ENCODE measurements at places on chromosomes 7 and 10.
A peak's percentile ranks its signal among the peaks of the same experiment; 100 is the strongest.

- DNase-seq, result peak; percentile 4
Measured at GRCh38 chr10:59748834-59749233, 4.4 kb downstream of the MRLN start.

DNA sequence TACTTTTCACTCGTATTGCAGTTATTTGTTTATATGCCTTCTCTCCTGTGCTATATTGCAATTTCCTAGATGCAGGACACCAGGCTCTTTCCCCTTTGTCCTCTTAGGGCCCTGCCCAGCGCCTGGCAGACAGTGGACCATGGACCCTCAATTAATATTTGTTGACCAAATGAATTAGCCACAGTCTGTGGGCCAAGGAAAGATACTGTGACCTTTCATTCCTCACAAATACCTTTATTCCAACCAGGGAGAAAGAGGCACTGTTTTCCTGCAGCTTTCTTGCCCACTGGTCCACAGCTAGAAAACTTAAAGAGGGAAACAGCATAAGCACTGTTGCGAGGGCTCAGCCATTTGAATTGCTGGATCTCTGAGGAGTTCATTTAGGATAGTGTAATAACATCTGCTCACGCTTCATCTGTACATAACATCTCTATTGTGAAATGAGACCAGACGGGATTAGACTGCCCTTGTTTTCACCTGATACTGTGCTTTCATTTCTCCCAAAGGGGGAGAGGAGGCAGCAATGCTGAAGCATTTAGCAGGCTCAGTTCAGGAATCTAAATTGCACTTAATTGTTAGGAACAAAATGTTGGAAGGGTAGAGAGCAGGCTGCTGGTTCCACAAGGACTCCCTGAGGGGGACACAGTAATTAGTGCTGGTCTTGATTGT, 46.7 kb downstream of the TNS3 start:
- DNase-seq, result no peak

- DNase-seq, result peak; percentile 35
Measured at GRCh38 chr7:44769776-44770294, 21.2 kb downstream of the ZMIZ2 start.

DNA sequence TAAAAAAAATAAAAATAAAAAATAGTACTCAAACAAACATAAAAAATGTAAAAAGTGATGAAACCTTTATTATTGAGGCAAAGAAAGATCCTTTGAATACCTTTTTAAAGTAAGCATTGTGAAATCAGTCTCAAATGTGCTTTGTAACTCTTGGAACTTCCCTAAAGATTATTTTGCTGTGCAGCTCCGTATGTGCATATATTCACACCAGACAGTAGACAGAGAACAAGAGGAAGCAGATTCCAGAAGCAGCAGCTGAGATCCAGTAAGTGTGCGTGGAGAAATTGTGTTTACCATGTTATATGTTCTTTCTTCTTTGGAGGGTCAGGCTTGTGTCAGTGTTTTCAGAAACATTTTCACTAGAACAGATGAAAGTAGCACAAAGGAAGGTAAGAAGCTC, 324.9 kb downstream of the AGMO start:
- DNase-seq, result no peak

DNA sequence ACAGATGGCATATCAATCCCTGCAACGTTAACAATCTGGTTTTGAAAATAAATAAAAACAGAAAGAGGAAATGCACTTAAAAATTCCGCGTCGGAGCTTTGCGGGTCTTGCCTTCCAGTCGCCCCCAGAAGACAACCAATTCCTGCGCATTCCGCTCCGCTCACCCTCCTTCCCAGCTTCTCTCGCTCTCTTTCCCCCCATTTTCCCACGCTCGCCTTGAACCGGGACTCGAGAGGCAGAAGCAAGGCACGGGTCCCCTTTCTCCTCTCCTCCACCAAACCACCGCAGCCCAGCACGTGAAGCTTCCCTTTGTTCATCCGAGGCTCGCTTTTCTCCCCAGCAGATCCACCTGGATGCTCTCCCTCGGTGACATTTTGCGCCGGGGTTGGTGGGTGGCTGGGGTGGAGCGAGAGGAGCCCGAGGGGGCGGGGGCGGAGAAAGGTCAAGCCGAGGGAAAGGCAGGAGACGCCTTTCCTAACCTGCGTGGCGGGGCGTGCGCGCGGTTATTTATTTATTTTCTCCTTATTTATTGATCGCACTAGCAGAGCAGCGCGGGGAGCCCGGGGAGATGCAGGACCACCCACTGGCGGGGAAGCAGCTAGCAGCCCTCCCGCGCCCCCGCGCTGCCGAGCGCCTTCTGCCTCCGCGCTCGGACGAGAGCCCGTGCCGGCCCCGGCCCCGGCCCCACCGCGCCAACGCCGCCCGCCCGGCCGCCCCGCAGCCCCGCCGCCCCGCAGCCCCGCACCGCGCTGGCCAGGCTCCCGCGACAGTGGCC, at the start of gene KCND2:
TSS of gene KCND2 (plus strand) at position 475 of the 775 bp plus-strand sequence.
- no peak for DNase-seq

DNA sequence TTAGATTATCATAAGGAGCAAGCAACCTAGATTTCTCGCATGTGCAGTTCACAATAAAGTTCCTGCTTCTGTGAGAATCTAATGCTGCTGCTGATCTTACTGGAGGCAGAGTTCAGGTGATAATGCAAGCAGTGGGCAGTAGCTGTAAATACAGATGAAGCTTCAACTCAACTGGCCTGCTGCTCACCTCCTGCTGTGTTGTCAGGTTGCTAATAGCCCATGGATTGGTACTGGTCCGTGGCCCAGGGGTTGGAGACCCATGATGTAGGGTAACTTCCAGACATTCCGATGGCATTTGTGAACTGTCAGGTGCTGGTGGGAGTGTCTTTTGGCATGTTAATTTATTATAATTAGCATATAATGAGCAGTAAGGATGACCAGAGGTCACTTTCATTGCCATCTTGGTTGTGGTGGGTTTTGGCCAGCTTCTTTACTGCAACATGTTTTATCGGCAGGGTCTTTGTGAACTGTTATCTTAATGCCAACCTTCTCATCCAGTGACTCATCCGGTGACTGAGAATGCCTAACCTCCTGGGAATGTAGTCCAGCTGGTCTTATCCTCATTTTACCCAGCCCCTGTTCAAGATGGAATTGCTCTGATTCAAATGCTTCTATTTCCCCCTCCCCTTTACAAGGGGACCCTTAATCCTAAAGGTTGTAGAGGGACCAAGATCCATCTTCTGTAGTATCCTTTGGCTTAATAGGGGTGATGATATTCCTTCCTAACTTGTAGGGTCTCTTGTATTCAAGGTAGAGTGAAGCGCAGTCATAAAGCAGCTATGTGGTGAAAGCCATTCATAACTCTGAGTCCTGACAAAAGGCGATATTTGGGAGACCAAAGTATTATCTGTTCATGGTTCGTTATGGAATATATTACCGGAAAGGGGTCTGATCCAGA, 165.8 kb downstream of the CCSER2 start:
- DNase-seq, result peak; percentile 62

DNA sequence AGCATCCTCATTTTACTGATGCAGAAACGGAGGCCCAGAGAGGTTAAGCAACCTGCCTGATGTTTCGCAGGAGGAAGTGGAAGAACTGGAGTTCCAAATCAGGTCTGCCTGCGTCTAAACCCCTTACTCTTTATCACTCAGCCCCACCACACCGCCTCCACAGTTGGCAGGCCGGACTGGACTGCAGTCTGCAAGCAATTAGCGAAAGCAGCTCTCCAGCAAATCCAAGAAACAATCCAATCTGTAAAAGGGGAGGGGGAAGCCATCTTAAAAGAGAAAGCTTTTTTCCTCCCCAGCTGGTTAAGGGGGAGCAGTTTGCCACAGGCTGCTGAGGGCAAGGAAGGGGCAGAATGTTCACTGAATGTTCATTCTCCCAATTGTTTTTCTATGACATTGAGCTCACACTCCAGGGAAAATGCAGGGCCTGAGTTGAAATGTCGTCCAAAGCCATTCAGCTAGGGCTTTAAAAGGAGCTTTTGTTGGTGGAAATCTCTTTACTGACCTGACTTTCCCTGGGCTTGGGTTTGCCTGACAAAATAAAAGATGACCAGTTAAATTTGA, 350.1 kb downstream of the RNLS start:
- DNase-seq, result no peak

DNA sequence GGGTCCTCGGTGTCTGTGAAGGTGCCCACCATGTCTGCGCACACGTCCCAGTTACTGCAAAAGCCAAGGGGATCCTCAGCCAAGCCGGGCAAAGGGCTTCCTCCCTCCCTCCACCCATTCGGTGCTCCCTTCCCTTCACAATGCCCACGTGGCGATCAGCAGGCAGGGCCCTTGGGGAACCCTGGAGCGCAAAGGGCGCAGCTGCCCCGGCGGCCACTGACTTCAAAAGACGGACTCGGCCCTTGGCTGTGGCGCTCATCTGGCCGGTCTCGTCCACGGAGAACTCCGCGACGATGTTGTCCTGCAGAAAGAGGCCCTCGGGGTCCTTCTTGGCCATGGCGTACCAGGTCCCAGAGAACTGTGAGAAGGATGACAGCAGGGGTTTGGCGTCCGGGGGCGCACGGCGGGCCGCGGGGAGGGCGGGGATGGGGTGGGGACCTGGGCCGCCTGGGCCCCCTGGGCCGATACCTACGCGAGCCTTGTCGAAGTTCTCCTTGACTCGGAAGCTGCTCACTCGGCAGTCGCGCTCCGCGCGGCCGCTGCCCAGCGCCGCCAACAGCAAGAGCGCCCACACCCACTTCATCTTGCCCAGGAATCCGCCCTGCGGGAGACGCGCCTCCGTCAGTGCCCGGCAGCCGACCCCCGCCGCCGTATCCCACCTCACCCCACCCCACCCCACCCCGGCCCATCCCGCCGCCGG, 439 bp downstream of the RBP4 start:
- DNase-seq, result no peak

DNA sequence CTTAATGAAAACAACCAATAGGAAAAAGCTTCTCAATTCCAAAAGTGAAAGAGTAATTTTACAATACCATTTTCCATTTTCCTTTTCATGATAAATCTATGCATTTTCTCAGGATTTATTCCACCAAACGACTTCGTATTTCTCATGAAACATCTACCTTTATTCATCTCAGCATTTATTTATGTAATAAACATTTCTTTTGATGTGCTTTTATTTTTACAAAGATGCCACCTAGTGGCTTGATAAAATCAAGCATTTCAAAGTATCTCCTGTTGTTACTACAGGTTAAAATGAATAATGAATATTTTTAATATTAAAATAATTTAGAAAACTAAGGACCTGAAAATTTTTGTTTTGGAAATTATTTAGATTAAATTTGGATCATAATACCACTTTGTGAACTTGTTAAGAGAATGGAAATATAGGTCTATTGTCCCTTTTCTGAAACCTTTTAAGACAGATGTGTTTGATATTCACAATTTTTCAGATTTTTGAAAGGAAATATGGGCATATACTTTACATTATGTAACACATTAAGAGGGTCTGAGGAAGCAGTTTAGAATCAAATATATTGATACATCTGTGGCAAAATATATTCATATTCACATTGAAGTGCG, 2.7 kb upstream of the IQUB start:
- DNase-seq, result peak; percentile 10

- no peak for DNase-seq
Measured at GRCh38 chr10:98684019-98684899, 237.5 kb upstream of the HPS1 start.

DNA sequence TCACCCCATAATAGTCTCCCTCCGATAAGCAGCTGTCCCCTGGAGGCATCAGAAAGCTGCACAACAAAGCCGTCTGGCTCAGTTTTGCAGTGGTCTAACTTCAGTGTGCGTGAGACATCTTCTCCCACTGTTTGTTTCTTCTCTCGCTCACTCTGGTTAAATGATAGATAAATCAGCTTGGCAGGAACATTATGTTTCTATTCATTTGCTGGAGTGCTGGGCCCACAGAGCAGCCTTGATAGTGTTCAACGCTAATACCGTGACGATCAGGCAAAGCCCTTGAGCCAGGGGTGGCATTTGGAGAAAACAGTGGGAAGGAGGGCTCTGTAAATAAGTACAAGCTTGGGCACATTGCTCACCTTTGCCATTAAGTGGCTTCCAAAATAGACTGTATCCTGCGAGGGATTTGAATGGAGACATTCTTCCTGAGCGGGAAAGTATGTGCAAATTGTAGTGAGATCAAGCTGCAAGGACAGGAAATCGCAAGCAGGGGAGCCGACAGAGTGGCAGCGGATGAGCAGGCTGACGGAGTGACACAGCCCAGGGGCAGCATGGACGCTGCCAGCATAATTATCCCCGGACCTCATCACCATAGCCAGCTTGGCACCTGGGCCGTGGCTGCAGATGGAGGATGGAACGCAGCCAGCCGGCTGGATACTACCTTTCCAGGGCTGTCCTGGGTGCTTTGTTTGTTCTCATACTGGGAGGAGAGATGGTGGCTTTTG, 256.8 kb upstream of the FZD8 start:
- DNase-seq, result no peak

GRCh38 chr10:130358981-130359650, 222.9 kb downstream of the GLRX3 start:
- DNase-seq, result no peak

GRCh38 chr10:76068856-76069255, 637.4 kb downstream of the LRMDA start:
- no peak for DNase-seq

DNA sequence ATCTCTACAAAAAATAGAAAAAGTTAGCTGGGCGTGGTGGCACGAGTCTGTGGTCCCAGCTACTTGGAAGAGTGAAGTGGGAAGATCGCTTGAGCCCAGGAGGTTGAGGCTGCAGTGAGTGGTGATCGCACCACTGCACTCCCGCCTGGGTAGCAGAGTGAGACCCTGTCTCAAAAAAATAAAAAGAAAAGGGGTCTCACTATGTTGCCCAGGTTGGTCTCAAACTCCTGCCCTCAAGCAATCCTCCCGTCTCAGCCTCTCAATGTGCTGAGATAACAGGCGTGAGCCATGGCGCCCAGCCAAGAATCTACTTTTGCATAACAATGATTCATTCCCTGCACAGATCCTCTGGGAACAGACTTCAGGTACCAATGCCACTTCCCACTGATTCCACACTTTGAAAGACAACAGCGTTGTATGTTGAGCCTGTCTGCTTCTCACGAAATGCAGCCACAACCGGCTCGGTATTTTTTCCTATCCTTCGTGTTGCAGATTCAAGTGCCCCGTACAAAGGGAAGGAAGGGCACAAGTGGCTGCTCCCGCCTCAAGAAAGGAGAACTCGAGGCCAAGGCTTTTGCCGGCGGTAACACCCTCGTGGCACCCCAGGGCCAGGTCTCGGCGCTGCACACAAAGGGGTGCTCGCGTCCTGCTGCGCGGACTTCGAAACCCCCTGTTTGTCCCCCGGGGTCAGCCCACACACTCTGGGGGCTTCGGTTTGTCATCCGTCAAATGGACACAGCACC, 745 bp downstream of the DAGLB start:
- DNase-seq, result peak; percentile 77

- no peak for DNase-seq
Measured at GRCh38 chr10:84140036-84140379, 699 bp downstream of the GHITM start.

GRCh38 chr10:77007834-77008233, 629.8 kb downstream of the KCNMA1 start:
- no peak for DNase-seq

- no peak for DNase-seq
Measured at GRCh38 chr7:128025380-128025779, 5.9 kb downstream of the LRRC4 start.

GRCh38 chr10:986137-986825, 2.0 kb upstream of the GTPBP4 start:
- peak; percentile 31 for DNase-seq

- no peak for DNase-seq
Measured at GRCh38 chr10:15642095-15642494, 77.6 kb downstream of the ITGA8 start.
